ENCODE measurements at places on chromosomes 1 and 21.
A peak's percentile ranks its signal among the peaks of the same experiment; 100 is the strongest.

DNA sequence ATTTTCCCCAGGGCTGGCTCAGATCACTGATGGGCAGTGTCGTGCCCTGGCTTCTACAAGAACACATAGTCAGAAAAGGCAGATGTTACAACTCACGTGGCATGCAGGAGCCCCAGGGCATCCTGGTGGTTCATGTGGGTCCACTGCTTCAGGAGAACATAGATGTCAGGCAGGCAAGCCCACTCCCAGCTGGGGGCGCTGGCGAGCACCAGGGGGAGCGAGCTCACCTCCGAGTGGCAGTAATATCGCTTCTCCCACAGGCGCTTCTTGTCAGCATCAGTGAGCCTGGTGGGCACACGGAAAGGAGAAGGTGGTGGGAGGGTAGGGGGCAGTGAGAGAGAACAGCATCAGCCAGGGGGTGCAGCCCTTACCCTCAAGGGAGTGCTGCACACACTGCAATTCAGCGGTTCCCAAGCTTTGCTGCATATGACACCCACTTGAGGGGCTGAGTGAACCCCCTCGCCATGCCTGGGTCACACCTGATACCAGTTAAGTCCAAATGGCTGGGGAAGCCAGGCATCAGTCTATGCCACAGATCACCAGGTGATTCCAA lies 34.3 kb upstream of the PPP1R15B start:
- no peak for DNase-seq

- DNase-seq: no peak
Observed at GRCh38 chr1:54506594-54506993, 41.4 kb upstream of the ACOT11 start.

DNA sequence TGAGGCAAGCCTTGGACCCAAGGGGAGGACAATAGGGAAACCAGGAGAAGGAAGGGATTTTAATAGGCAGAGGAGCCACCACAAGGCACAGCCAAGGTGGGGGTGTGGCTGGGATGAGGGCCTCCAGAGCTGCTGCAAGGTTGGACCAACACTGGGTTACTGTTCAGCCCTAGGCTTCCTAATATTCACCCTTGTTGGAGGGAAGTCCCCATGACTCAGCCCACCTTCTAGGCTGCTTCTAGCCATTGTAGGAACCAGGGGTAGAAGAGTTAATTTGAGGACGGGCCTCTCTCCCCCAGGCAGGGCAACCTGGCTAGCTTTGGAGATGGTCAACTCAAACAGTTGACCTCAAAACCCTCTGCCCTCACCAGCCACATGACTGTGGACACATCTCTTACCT lies 59.5 kb downstream of the KCNN3 start:
- no peak for DNase-seq

- no peak for DNase-seq
Observed at GRCh38 chr21:40433538-40433937, 413.4 kb downstream of the DSCAM start.

GRCh38 chr1:90486134-90486824 lies 230.8 kb downstream of the BARHL2 start:
- no peak for DNase-seq

DNA sequence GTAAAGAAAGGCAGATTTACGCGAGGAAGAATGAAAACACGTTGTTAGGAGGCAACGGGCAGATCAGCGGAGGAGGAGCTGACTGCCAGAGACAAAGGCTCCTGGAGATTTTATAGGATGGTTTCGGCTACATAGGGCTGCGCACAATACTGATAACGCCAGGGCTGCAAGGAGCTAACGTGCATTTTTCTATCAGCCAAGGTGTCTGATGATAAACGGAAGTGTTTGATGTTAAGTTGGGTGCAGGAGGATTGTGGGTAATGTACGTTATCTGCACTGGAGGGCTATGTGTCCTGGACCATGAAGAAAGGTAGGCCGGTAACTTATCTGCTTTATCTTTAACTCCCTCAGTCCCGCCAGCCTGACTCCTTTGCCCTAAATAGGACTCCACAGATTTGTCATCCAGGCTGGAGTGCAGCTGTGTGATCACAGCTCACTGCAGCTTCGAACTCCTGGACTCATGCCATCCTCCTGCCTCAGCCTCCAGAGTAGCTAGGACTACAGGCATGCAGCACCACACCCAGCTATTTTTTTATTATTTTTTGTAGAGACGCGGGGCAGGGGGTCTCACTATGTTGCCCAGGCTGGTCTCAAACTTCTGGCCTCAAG lies 29.6 kb downstream of the SETD4 start:
- no peak for DNase-seq

DNA sequence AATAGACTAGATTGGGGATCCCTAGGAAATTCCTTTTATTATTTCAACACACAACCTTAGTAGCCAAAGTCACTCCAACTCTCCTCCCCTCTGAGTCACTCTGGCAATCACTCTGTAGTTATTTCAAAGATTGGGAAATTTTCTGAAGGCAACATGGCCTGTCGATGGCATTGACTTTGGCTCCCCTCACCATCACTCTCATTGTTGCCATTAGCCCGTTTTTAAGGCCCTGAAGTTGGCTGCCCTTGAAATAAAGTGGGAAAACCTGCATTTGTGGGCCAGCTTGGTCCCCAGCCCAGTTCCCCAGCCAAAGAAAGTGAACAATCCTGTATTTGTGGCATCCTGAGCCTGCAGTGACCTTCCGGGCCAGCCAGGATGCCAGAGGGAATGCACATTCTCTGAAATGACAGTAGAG lies 52.5 kb downstream of the CDC7 start:
- no peak for DNase-seq

DNA sequence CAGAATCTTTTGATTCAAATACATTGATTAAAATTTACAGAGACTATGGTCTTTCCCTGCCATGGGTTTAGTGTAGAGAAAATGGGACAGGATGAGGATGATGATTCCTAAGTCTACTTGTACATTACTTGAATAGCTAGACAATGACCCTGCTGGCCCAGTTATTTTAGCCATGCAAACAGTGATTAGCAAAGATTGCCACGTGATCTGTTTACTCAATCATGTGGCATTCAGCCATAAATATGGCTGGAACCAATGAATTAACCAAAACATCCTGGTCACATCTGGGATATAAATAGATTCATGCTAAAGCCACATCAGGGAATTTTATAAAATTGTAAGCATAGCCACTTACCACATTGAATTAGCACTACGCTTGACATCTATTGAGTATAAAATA lies 167.3 kb downstream of the PBX1 start:
- DNase-seq: peak; percentile 44

- DNase-seq: no peak
Observed at GRCh38 chr1:162000053-162000420, 23.6 kb downstream of the OLFML2B start.

DNA sequence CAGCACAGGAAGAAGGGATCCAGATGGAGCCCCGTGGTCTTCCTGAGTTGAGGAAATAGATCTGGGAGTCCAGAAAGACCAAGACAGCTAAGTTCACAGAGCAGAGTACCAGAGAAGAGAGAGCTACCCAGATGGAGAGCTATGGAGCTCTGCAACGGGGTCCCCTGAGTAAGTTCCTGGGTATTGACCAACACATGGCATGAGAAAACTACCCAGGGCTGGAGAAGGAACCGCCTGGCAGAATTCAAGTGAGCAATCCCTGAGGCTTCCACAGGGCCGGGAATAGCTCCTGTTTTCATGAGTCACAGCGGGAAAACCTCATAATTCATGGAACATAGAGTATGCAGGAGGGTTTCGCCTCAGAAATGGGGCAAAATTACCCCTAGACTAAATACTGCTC lies 19.7 kb downstream of the STPG1 start:
- no peak for DNase-seq

DNA sequence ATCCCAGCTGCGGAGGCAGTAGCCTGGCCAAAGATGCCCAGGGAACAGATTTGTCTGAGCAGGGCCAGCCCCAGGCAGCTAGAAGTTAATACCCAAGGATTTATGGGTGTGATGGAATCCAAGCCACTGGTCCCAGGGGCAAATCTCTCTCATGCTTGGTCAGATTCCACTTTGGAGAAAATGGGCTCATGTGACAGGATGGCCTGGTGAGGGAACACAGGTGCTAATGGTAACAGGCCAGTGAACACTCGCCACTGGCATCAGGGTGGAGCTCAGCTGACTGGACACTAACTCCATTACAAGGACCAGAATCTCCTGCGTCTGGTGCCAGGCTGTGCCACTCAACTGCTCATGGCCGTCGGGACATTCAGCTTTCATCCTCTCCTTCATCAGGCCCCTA lies 12.0 kb downstream of the MDM4 start:
- no peak for DNase-seq

- no peak for DNase-seq
Observed at GRCh38 chr1:89545264-89546038, 20.8 kb downstream of the LRRC8B start.

DNA sequence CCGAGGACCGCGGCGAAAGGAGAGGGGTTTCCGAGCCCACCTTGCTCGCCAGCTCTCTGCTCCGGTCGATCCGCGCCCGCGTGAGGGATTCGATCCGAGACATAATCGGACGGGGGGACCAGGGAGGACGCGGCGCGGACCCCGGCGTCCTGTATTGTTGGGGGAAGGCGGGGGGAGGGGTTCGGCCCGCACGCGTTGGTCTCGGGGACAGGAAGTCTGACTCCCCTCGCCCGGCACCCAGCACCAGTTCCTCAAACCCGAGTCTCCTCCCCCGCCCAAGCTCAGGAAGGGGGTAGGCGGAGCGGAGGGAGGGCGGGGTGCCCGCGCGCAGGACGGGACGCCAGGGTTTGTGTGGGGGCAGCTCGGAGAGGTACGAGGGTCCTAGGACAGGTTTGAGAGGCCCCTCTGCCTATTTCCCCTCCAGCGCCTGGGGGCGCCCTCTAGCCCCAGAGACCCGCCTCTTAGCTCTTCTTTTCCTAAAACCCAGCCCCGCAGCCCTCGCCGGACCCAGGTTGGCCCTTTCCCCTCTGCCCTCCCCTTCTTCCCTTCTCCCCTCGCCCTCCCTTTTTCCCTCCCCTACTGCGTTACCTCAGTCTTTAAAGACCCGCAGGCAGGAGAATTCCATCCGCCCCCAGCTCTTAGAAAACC lies at the start of gene ARHGEF2:
Gene ARHGEF2, minus strand, starts transcription at position 223 of the 648 bp plus-strand sequence. Its CDS starts 120 bp downstream, at position 103.
- no peak for DNase-seq

DNA sequence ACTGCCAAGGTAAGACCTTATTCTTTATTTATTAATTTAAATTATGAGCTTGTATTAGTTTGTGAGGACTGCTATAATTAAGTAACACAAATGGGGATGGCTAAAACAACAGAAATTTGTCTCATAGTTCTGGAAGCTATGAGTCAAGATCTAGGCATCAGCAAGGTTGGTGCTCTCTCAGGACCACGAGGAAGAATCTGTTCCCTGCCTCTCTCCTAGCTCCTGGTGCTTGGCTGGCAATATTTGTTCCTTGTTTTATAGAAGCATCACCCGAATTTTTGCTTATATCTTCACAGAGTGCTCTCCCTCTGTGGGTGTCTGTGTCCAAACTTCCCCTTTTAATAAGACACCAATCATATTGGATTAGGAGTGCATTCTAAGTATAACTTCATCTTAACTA lies 41.4 kb upstream of the CCDC190 start:
- DNase-seq: no peak

GRCh38 chr1:184112176-184112948 lies 60.8 kb downstream of the TSEN15 start:
- DNase-seq: no peak

GRCh38 chr1:180042988-180043622 lies 88.5 kb downstream of the CEP350 start:
- DNase-seq: no peak

- no peak for DNase-seq
Observed at GRCh38 chr21:15976807-15977206, 247.0 kb downstream of the USP25 start.

DNA sequence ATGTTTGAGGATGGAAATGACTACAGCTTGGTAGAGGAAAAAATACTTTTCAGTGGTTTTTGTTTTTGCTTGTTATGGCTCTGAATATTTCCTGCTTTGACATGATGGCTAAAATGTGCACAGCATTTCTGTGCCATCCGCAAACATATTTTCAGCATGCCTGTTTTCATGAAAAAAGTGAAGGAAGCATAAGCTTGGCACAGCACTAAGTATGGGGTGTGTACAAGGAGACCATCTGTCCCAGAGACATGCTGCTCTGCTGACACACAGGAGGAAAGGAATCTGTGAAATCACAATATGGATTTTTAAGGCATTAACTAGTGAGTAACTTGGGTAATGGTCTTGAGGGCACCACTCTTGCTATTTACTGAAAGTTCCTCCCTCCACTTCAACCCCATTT lies 595.5 kb downstream of the RWDD3 start:
- no peak for DNase-seq

GRCh38 chr1:21919520-21919919 lies 17.6 kb downstream of the HSPG2 start:
- DNase-seq: no peak

DNA sequence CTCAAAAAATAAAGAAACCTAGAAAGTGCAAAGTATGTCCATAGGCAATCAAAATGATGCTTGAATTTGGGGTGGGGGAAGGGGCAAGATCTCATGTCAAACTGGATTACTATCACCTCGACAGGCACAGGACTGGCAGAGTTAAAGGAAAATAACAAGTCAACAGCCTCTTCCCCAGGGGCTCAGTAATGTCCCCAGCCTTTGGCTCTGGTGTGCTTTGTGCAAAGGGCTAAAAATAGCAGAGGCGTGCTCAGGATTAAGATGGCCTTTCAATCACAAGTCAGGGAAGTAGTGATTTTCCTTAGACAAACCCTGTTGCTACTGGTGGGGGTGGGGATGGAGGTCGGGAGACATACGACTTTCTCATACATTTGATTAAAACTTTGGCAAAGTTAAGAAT lies 63.5 kb upstream of the OLIG2 start:
- DNase-seq: no peak

GRCh38 chr1:172324761-172325160 lies 95.7 kb upstream of the C1orf105 start:
- no peak for DNase-seq

DNA sequence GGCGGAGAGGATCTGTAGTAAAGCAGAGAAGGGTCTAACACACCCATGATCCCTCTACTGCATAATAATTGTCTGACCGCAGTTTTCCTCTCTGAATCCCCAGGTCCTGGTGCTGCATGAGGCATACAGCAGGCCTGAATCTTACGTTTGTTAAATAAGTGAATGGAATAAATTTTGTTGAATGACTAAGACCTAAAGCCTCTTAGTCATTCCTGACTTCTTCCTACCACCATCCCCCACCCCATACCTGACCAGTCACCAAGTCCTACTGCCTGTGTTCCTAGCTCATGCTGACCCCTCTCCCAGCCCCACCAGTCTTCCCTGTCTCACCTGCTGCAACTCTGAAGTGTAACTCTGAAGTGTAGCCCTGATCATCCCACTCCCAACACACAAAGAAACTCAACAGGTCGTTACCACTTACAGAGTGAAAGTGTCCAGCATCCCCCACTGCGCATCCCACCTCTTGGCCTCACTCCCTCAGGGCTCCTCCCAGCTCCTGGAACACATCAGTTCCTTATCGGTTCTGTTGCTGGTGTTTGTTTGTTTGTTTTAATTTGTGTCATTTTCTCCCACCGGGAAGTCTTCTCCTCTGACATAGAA lies 9.7 kb downstream of the GJA5 start:
- no peak for DNase-seq
